COLO829 (cell line): ENCODE measurements at places on chromosomes 4 and X.

DNA sequence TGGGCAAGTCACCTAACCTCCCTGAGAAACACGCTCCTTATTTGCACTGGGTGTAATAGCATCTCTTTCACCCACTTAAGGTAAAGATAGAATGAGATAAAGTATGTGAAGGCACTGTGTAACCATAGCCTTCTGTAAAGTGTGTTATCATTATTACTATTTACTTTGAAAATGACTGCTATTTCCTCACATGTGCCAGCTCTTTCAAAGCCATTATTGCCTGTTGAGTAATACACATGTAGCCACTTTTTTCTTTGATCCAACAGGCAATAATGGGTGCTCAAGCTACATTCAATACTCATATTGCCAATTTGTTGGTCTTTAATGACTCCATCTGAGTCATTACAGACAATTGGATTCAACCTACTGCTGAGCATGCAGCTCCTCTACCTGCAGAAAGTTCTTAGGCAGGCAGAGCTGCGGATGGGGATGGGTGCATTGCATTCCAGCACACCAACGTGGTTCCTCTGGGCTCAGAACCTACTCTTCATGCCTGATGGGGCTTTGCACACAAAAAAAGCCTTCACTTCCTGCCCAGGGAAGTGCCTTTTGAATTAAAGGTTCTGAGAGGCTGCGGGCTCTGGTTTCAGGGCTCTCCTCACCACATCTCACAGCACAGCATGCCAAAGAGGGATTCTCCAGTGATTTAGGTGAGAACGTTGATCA is 9.7 kb downstream of the PTCHD1 start:
- DNase-seq: no peak

DNA sequence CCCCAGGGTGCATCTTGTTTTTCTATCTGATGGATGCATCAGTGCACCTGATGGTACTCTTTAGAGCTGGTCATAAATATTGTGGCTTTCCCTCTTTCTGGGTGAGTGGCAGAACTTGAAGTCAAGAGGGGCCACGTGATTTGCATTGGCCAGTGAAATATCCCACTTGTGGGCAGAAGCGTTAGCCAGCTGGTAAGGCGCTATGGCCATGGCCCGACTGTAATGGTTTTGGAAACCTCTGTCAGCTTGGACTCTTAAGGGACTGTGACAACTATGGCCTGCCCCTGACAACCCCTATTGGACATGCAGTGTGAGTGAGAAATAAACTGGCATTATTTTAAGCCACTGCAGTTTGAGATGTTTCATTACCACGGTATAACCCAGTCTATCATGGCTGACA is 72.8 kb downstream of the SEL1L3 start:
- no peak for DNase-seq

DNA sequence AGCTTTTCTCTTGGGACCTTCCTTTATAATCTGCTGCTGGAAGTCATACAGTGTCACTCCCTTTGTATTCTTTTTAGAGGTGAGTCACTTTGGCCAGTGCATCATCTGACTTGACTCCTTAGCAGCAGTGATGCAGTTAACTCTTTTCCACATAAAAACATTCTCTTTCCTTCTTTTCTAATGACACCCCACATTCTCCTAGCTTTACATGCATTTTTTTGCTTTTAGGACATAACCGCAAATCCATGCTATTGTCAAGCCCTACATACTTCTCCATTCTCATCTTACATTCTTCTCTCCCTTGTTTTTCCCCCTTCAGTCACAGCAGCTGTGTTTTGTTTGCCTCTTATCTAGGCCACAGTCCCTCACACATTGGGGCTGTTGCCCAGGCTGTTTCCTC is 55.1 kb downstream of the ZNF330 start:
- DNase-seq: no peak

- peak; percentile 69 for DNase-seq
Measured at GRCh38 chrX:23667239-23668177, at the start of gene PRDX4. Gene PRDX4, plus strand, starts transcription at chrX:23667493. Its CDS starts 78 bp downstream, at chrX:23667571.

GRCh38 chrX:100410901-100411801 is 1.1 kb upstream of the PCDH19 start:
- DNase-seq: no peak

DNA sequence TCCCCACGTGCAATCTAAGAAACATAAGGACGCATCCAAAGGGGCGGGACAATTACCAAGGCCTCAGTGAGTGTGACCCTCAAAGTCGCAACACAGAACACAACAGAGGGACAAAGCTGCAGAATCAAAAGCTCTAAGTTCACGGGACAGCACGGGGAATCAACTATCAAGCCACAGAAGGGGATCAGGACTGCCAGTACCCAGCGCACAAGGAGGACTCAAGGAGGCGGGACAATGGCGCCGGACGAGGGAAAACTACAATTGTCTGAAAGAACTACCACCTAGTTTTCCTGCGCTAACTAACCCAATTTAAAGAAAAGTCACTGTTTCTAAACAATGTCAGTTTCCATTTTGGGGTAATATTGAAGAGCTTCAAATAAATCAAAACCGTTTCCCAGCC is 1.3 kb downstream of the FAM53A start:
- DNase-seq: no peak

GRCh38 chr4:65502131-65502701 is 168.1 kb downstream of the EPHA5 start:
- no peak for DNase-seq

- DNase-seq: no peak
Measured at GRCh38 chrX:129193357-129193756, 329.9 kb downstream of the SMARCA1 start.

GRCh38 chr4:76569706-76570105 is 134.7 kb downstream of the SHROOM3 start:
- no peak for DNase-seq

DNA sequence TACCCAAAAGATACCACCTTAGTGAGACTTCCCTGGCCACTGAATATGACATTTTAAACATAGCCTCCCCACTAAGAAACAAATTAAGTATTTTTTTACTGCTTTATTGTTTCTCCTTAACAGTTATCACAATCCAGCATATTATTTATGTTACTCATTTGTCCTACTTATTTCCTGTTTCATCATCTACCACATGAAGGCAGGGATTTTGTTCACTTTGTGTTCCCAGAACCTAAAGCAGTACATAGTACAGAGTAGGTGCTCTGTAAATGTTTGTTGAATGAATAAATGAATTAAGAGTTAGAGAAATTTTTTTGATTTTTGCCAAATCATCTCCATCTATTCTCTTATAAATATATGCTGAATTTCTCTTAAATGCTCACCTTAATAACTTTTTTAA is 318.4 kb upstream of the GIMD1 start:
- DNase-seq: no peak

- no peak for DNase-seq
Measured at GRCh38 chrX:7139202-7140081, 8.1 kb upstream of the STS start.

- DNase-seq: no peak
Measured at GRCh38 chrX:34877436-34877835, 65.2 kb upstream of the FAM47B start.

DNA sequence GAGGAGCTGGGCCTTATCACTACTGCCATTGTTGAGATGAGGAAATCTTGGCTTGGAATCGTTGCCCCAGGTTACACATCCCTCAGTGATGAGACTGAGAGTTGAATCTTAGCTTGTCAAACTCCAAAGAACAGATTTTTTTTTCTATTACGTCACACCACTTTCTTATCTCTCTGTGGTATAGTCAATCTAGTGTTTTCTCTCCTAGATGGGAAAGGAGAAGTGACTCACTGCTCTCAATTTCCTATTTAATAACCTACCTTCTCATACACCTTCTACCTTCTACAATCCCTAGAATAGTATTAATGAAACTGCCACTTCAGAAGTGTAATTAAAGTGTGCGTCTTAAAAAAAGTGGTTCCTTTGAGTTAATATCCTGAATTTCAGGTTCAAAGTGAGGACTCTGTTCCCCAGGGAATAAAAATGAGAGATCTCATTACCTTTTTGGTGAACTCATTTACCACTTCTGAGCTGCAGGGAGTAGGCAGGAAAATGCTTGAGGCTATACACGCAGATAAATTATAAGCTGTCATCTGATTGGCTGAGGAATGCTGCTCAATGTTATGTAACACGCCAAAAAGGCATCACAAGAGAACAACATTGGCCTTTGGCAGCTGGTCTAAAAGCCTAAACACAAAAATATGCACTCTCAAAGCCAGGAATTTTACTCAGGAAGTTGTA is 59.3 kb downstream of the MAD2L1 start:
- DNase-seq: peak; percentile 69

DNA sequence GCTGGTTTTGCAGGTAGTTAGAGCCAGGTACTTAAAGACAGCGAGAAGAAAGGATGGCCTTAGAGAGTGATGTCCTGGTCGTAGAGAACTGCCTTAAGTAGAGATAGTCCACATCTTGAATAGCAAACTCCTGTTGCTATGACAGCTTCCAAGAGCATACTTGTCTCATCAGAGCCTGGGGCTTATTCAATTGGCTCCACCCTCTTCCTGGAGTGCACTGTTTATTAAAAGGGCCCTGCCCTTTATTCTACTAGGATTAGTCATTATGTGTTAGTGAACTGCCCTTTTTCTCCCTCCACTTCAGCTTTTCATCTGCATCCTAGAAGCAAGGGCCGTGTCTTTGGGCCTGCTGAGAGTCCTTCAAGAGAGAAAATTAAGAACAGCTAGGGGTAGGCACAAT is 94.5 kb upstream of the EOLA2 start:
- DNase-seq: peak; percentile 46

DNA sequence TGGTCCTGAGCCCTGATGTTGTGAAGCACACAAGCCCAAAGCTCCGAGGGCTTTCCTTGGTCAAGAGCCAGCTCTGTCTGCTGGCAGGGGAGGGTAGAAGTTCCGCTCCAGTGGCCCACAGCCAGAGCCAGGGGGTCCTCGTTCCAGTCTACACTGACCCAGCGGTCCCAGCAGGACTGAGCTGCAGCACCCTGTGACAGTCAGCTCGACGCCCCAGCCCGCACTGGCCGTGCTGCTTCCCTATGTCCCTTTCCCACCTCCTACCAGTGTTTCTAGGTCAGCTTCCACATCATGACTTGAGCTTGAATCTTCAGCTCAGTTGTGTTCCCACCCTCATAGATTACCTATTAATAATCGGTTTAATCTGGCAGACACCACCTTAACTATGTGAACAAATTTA is 22.5 kb upstream of the DCTD start:
- DNase-seq: no peak

GRCh38 chr4:144649646-144650045 is 3.7 kb downstream of the HHIP start:
- DNase-seq: no peak

- DNase-seq: no peak
Measured at GRCh38 chr4:40978548-40978947, 228.8 kb downstream of the NSUN7 start.

DNA sequence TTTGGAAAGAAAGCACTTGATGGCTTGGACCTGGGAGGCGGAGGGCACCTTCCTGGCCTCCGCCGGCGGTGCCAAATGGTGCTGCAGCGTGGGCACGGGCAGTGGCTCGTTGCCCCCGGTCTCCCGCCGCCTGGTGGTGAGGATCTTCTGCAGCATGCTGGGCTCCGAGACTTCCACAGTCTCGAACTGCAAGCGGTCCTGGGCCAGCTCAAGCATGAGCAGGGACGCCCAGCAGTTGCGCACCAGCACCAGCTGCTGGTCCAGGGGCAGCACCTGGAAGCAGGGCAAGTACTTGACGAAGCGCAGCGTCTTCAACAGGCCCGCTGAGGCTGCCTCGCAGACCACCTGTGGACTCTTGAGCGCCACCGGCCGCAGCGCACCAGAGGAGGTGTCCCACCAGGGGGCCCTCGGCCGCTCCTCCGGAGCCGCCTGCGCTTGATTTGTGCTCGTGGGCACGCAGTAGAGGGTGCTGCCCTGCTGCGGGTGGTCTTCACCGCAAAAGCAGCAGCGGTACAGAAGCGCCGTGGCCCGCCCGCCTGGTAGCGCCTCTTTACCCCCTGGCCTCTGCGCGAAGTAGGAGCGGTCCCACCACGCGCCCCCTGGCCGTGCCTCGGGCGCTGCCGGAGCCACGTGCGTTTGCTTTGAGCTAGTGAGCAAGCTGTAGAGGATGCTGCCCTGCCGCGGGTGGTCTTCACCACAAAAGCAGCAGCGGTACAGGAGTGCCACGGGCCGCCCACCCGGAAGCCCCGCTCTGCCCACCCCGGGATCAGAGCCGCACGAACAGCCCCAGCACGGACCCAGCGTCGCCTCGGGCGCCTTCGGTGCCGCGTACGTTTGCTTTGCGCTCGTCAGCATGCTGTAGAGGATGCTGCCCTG is 689 bp downstream of the NR0B1 start:
- no peak for DNase-seq

DNA sequence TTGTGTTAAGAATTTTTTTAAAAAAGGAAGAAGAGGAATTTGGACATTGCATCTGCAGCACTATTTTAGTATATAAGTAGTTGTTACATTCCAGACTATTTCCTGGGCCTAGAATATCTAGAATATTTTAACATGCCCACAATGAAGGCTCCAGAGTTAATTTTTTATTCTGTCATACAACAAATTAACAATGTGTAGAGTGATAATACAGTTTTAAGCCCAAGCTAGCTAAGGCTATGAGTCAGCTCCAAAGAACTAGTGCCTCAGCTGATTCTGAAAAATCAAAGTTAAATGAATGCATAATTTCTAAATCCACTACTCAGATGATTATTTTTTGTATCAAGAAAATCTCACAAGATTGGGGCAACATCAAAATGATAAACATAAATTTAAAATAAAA is 231.4 kb downstream of the PRDM5 start:
- no peak for DNase-seq

DNA sequence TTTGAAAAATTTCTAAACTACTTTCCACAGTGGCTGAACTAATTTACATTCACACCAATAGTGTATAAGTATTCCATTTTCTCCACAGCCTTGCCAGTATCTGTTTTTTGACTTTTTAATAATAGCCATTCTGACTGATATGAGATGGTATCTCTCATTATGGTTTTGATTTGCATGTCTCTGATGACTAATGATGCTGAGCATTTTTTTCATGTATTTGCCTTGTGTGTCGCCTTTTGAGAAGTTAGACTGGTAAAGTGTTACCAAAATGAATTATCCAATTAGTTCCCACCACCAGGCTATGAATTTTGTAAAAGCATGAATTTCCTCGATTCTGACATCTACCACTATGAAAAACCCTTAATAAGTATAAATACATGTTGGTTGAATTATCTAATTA is 242.2 kb upstream of the GK2 start:
- DNase-seq: no peak

- DNase-seq: no peak
Measured at GRCh38 chrX:73992019-73992418, 312.0 kb upstream of the ZCCHC13 start.

DNA sequence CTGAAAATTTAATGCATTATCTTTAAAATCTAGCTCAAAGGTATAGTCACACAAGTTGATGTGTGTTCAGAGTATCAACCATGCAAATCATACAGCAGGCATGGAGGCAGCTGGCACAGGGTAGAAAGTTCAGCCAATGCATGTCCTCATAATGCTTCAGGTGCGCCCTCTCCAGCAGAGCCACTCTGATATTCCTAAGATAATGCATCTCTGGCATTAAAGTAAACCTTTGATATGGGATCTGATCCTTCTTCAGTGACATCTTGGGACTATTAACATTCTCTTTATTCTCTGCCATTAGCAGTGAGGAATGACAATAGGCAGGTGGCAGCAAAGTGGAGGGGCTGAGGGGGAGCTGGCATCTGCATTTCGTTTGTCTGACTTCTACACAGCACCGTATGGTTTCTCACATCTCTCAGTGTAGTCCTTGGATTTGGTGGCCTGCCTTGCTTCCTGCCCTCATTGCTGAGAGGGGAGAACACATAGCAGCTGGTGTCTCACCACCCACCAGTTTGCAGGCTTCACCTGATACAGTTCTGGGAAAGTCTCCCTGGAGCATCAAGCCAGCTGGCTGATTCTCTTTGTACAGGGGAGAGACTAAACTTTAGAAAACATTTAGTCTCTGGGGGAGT is 168.7 kb upstream of the TBC1D9 start:
- no peak for DNase-seq

GRCh38 chr4:169080981-169081380 is 70.9 kb upstream of the CBR4 start:
- DNase-seq: peak; percentile 26
